ENCODE measurements at places on chromosomes 16 and 17. TPM values are rescaled to one million over a fixed set of nuclear protein-coding genes. Genes with fewer than 3 reads are reported as not detected.

Gene TBC1D26
- 0.14 TPM for total RNA-seq

Gene SBK1
- 4.0 TPM for total RNA-seq

Gene SYNRG
- total RNA-seq, result 31.1 TPM

Gene NPB
- 2.0 TPM for total RNA-seq

Gene OTOP3
- total RNA-seq, result not detected

Gene TERB1
- 0.16 TPM for total RNA-seq

GRCh38 chr16:80457871-80458270 lies 82.9 kb upstream of the DYNLRB2 start:
- DNase-seq, result no peak

- no peak for DNase-seq
These were observed 205.2 kb upstream of the CHMP6 start for GRCh38 chr17:80786470-80786869.

GRCh38 chr16:10987361-10988163 lies 43.2 kb downstream of the CLEC16A start:
- peak; percentile 55 for DNase-seq

GRCh38 chr17:83161298-83162034 lies 82.1 kb downstream of the METRNL start:
- peak; percentile 47 for DNase-seq

- DNase-seq, result no peak
These were observed 6.9 kb upstream of the ACTG1 start for GRCh38 chr17:81519284-81520020.

DNA sequence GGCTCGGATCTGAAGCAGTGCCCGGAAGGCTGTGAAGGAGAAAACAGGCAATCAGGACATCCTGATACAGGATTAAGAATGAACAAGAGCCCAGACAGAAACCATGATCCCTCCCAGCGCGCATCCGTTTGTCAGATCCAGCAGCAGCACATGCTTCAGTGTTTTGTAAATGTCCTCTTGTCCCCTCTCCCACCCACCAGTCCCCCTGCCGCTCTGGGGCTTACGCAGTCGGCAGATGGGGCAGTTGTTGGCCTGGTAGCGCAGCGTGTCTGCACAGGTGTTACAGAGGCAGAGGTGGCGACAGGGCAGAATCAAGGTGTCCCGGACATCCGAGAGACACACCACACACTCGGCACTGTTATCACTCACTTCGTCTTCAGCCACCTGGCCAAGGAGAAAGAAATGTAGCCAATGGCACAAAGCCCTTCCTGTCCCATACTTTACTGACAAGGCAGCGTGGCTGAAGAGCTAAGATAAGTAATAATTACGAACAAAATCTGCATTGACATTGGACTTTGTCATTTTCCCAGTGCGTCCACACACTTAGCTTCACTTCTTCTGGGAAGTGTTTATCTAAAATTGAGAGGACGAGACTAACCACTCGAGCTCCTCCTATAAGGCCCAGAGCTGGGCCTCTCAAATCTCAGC lies 20.7 kb upstream of the FOXJ1 start:
- DNase-seq, result no peak

DNA sequence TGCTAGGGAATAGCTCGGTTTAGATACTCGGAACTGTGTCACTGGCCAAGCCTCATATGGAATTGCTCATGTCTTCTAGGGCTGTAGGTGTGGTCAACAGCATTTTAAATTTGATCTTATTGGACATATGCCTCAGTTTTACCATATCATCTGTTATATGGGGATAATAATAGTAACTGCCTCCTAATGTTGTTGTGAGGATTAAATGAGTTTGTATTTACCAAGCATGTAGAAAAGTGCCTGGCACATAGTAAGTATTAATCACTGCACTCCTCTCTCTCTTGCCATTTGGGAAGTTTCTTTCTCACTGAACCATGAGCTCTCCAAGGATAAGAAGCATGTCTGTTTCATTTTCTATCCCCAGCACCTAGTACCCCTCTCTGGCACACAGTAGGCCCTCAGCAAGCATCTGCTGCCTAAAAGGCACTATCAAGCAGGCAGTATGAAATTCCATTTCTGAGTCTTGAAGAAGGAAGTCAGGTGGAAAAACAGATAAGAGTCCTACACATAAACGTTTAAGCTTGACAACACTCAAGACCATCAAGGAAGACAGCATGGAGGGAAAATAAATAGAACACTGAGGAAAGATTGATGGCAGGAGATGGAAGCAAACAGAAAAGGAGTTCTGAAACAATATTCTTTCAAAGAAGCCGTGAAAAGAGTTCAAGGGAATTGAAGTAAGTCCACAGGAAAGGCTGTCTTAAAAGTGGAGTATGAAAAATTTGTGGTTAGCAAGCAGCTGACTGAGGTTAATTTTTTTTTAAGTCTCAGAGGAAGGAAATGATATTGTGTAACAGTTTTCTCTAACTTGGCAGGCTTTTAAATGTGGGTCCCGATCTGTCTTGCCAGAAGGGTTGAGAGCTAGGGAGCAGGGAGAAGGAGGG lies 2.2 kb upstream of the ATP6V0A1 start:
- peak; percentile 90 for DNase-seq

GRCh38 chr16:7294020-7294419 lies 38.6 kb upstream of the RBFOX1 start:
- DNase-seq, result no peak

DNA sequence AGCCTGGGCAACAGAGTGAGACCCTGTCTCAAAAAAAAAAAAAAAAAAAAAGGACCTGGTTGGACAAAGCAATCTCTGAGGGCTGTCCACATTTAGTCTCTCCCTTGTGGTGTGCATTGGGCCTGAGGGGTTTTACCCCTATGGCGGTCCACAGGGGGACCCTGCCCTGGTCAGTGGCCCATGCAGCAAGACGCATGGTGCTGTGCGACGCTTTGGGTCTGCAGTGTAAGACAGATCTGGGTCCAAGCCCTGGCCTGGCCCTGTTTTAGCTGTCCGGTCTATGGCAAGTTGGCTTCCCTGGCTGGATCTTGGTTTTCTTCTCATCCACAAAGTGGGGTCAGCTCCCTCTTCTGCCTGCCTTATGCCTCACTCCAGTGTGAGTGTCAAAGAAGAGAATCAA lies 123.2 kb upstream of the NLRP1 start:
- DNase-seq, result no peak

GRCh38 chr17:81093619-81094508 lies 58.9 kb downstream of the BAIAP2 start:
- DNase-seq, result no peak

GRCh38 chr16:6560306-6561100 lies 772.1 kb upstream of the RBFOX1 start:
- DNase-seq, result no peak

GRCh38 chr17:38572669-38573365 lies 32.9 kb downstream of the SRCIN1 start:
- no peak for DNase-seq

DNA sequence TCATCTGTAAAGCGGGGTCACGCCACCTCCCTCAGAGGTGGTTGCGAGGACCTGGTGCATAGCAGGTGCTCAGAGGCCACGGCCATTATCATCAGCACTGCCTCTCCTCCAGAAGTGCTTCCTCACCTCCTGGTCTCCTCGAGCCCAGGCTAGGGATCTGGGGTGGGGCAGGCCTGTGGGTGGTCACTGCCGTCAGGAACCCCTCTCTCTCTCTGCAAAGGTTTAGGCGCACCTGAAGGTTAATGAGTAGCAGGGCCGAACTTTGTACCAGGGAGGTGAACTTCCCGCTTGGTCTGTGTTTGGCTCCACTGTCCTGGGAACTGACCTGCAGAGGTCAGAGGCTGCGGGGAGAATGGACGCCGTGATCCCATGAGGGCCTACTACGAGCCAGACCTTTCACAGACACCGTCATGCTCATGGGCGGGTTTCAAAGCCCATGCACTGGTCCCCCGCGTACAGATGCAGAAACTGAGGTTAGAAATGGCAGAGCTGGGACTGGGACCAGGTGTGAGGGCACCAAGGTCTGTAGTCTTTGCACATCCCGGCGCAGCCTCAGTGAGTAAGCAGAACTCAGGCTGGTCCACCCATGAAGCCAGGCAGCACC lies 13.8 kb downstream of the JUP start:
- DNase-seq, result no peak

DNA sequence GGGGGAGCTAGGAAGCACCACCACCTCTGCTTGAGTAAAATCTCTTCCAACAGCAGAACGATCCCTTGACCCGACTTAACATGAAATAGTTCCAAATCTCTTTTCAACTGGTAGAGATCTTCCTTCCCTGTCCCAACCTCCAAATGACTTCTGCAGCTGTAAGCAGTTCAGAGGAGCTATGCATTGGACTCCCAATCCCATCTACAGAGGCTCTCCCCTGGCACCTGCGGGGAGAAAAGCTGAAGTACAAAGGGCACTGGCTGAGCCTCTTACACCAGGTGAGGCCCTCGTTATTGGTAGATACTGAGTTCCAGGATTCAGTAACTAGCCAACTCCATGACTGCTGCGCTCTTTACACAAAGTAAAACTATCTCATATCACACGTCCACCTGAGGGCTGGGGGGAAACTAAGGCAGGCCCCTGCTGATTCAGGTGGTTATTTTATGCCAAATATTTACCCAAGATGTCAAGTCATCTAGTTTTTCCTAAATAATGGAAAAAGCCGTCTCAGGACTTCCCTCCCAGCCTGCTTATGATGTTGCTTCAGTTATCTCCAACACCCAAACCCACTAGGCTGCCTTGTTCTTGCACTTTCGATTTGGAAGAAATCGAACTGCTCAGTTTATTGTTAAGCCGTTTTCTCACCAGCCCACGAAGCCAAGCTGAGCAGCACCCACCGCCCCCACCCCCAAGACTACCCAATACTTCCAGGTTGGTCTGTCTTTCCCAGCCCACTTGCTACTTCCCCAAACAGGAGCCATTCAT lies 3.2 kb downstream of the ACTG1 start:
- DNase-seq, result no peak

GRCh38 chr16:4618645-4619418 lies 4.1 kb upstream of the UBALD1 start:
- DNase-seq, result no peak

- no peak for DNase-seq
These were observed 77.6 kb upstream of the HLF start for GRCh38 chr17:55186937-55187770.

DNA sequence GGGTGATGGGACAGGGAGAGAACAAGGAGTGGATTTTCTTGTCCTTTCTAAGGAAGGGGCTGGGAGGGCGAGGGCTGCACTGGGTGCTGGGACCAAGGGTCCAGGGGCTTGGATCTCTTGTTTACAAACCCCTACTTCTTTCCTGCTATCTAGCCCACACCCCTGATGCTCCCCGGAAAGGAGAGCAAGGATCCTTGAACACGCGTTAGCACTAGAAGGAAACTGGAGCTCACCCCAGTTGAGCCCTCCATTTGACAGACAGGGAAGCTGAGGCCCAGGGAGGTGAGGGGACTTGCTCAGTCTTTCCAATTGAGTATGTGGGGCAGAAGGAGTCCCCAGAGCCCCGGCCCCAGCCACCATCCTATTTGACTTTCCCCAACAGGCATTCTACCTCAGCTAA lies 4.6 kb upstream of the ITGAE start:
- DNase-seq, result no peak

DNA sequence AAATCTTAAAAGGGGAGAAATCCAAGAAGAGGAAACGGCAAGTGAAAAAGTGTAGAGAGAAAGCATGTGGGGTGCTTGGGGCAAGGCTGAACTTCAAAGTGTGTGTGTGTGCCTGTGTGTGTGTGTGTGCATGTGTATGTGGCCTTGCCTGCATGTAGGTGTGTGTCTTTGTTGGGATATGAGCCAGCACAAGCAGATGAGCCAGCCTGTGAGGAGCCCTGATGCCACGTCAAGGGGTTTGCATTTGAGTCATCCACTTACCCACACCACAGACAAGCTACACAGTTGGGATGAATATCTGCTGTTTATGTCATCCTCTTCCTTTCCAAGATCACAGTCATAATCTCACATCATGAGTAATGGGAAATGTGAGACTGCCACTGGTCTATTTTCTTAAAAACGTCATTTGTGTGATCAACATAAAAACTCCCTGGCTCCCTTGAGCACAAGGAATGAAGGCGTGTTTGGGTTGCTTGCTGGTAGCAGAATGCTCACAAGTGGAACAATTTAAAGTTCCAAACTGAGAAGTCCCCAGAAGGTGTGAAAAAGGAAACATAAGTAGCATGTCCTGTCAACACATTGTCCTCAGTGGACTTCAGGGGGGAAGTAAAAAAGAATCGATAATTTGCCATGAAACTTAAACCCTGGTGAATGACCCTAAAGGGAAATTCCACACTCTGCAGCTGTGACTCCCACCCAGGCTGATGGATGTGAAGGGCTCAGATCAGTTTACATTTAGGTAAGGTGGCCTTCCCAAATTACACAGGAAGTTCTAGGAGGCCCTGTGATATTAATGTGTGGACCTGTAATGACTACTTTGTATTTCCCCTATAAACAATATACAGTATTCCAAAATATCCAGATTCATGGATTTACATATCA lies 14.7 kb downstream of the KCTD19 start:
- DNase-seq, result peak; percentile 100

- DNase-seq, result no peak
These were observed 28.4 kb downstream of the SLC25A10 start for GRCh38 chr17:81740395-81740961.

Data from astrocyte (in vitro differentiated cells and primary cell).